GM20000 (cell line): ENCODE measurements at places on chromosomes 2 and 18.

GRCh38 chr2:124151691-124152090, 126.6 kb downstream of the CNTNAP5 start:
- DNase-seq, result no peak

DNA sequence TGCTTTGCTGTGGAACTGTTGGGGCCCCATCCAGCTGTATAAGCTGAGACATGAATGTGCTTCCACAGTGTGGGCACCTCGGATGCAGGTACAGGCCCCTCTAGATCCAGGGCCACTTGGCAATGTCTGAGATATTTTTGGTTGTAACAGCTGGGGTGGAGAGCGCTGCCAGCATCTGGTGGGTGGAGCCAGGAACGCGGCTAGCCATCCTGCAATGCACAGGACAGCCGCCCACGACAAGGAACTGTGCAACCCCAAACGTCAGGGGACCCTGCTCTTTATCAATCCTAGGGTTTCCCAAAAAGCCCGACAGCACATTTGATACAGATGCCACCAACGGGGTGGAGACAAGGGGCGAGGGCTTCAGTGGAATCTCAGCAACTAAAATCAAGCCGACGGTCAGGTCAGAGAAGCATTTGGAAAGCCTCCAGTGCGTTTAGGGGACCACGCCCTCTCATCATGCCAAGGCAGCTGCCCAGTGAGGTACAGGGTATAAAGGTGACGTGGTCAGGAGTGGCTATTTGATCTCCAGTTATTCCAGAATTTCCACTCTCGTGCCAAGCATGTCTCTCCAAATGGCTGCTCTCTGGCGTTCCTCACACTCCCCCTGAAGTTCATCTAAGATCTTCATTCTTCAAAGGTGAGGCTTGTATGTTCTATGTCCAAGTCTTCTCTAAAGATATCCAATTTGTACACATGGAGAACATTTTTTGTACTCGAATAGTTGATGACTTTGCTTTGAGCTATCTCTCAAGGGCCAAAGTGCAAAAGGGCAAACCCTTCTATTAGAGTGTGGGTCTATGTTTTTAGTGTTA, 55.7 kb downstream of the LRRFIP1 start:
- no peak for DNase-seq

DNA sequence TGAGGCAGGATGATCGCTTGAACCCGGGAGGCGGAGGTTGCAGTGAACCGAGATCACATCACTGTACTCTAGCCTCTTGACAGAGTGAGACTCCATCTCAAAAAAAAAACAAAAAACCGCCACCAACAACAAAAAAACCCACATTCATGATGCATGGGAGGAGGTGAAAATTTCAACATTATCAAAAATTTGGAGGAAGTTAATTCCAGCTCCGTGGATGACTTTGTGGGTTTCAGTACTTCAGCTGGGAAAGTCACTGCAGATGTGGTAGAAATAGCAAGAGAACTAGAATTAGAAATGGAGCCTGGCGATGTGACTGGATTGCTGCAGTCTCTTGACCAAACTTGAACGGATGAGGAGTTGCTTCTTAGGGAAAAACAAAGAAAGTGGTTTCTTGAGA, 74.3 kb downstream of the PRKCE start:
- DNase-seq, result no peak

- no peak for DNase-seq
These were observed 14.0 kb upstream of the NTSR2 start for GRCh38 chr2:11683966-11684365.

- DNase-seq, result no peak
These were observed 81.7 kb upstream of the REV1 start for GRCh38 chr2:99571533-99571932.

GRCh38 chr2:203909261-203909967, 27.1 kb upstream of the ICOS start:
- DNase-seq, result peak; percentile 21

- DNase-seq, result no peak
These were observed 405.8 kb upstream of the SLC39A10 start for GRCh38 chr2:195251214-195251613.

- DNase-seq, result no peak
These were observed 239.8 kb downstream of the METTL4 start for GRCh38 chr18:2331491-2331890.

DNA sequence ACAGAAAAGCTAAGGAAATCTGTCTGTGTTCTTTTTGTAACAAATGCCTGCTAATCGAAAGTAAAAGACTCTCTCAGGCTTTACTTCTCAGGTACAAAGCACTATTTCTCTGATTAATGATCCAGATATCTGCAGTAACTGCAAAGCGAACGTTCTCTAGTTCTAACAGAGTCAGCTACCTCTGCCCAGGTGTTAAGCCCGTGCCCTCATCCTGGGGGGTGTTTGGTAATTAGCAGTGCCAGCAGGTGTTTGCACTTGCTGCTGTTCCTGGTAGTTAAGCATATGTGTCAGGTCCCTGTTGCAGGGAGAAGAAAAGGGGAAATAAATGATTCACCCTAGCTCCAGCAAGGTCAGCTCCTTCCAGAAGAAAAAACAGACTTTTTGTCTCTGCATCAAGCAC, 58.8 kb upstream of the CRIM1 start:
- DNase-seq, result no peak

GRCh38 chr18:61742565-61743429, 150.0 kb downstream of the RNF152 start:
- DNase-seq, result no peak

DNA sequence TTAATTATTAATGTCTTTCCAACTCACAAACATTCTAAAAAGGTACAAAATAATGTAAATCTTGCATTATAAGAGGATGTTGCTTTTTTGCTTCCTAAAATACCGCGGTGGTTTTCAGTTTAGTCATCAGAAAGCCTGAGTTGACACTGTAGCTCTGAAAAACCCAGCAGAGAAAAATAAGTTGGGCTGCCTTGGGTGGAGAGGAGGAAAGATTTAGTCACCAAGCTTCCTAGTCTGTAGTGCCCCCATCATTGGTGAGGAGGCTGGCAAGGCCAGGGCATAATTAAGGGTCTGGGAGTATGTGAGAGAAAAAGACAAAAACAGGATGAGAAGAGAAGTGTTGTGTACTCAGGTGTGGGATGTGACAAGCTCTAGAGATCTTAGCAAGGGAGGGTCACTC, 5.7 kb downstream of the PTPRM start:
- no peak for DNase-seq

- peak; percentile 68 for DNase-seq
These were observed 1.6 kb downstream of the SPRED2 start for GRCh38 chr2:65430603-65431420.

- no peak for DNase-seq
These were observed 264.9 kb upstream of the EPAS1 start for GRCh38 chr2:46032161-46032813.

DNA sequence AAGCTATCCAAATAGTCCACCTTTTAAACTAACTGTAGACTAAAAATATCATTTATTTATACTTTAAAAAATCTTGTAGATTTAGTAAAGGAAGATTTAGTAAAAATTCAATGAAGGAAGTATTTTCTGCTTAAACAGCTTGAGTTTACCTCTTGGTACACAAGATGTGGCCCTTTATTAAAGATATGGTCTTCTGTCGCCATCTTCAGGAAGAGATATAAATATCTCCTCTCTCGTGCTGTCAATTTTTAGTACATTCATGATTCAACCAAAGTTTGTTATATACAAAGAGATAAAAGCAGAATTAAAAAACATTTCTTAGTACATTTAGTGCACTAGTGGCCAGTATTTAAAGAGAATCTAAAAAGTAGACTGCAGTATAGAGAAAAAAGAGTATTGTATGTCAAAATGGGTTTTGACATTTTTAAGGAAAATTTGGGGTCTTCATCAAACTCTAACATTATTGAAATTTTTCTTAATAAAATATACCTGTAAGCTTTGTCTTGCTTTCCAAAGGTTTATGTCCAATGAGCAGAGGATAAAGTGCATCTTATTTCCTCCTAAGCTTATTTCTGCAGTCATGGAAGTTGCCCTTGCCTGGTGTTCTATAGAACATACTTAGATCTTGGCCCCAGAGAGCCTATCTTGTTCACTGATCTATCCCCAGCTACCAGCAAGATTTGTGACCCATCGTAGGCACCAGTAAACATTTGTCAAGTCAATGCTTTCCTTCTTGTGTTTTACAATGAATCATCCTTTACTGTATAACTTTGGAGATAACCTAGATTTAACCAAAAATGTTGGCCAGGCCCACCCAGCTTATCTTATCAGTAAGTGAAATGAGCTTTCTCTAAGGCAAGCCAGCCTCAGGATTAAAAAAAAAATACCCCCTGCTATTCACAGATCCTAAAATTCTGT, 18.5 kb upstream of the EML6 start:
- DNase-seq, result peak; percentile 66

DNA sequence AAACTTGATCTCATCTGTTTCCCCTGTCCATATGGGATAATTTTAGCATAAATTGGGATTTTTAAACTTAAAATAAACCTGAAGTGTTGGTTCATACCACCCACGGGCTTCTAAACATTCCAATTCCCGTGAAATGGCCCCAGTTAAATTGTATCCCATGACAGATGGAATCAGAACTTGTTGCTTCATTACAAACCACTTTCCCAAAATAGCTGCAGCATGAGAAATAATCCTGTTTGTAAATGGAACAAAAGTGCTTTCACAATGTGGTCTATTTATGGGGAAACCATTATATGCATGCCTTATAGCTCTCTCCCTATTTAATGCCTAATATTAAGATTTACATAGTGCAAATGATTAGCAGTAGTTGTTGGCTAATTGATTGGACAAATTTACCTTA, 15.9 kb downstream of the SCG2 start:
- DNase-seq, result no peak

GRCh38 chr2:205771666-205772065, 89.4 kb downstream of the NRP2 start:
- DNase-seq, result no peak

GRCh38 chr2:231336236-231336635, 59.3 kb upstream of the B3GNT7 start:
- no peak for DNase-seq

DNA sequence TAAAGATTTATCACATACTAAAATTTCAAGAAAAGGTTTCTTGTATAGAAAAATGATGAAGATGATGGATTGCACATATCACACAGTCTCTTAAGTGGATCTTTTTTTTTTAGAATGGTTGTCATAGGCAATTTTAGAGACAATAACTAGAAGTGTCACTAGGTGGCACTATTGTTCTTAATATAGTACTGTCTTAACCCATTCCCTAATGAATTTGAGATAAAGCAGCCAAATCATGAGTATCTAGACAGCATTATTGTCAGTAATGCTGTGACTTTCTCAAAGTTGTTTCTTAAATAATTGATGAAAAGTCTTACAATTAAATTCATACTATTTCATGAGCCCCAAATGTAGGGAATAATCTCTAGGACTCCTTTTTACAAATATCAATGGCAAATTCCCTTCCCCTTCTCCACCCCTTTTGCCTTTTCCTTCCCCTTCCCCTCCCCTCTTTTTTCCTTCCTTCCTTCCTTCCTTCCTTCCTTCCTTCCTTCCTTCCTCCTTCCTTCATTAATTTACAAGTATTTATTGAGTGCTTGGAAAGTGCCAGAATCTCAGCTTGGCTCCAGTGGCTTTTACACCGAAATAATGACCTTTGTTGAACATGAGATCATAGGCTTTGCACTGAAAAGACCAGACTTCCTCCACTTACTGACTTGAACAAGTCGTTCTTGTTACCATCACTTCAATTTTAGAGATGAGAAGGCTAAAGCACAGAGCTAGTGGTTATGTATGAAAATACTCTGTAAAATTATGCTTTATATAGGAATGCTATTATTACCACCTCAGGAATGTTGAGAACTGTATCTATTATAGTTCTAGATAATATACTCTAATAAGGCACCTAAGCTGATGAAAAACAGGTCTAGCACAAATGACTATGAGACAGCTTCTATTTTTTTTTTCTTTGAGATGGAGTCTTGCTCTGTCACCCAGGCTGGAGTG, 19.8 kb downstream of the MYL12B start:
- peak; percentile 51 for DNase-seq

DNA sequence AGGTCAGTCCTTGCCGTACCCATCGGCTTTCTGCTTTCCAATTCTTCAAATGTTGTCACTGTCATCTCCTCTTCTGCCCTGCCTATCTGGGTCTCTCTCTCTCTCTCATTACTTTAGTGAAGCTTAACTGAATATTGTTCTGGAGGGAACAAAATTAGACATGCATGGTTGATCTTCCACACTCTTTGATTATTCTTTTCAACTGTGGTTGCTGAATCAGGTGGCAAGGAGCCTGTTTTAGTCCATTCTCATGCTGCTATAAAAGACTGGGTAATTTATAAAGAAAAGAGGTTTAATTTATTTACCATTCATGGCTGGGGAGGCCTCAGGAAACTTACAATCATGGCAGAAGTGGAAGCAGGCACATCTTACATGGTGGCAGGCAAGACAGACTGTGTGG, 157.9 kb downstream of the ARL4C start:
- DNase-seq, result no peak

- DNase-seq, result no peak
These were observed 5.1 kb downstream of the BCL11A start for GRCh38 chr2:60548311-60548710.

DNA sequence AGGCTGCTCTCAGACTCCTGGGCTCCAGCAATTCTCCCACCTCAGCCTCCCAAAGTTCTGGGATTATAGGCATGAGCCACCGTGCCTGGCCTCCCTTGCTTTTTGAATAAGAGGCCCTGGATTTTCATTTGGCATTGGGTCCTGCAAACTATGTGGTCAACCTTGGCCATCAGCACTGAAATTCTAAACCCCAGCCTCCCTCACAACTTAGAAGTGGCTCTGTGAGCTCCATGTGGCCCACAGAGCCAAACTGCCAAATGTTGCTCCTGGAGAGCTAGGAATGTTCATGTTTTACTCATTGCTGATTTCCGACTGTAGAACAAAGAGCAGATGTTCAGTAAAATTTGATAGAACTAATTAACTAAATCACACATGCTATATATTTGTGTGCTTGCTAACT, 210.6 kb upstream of the AGAP1 start:
- DNase-seq, result no peak

DNA sequence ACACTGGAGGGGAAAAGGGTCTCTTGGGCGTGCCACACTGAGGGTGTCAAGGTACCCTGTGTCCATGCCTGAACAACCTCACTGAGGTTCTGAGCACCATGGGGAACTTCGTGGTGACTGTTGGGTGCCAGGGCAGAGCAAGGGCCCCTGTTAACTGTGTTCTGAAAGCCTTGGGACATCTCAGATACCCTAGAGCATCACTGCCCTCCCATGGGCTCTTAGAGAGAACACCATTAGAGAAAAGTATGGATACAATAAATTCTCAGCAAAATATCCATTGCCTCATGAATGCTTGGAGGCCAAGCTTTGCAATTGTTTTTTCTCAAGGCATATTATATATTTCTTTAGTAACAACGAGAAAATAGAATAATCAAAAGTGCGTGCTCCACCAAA, 488.5 kb upstream of the NRP2 start:
- no peak for DNase-seq

- no peak for DNase-seq
These were observed 76.3 kb upstream of the SEC11C start for GRCh38 chr18:59063300-59063906.
